ENCODE measurements at places on chromosomes 2 and 18.

DNA sequence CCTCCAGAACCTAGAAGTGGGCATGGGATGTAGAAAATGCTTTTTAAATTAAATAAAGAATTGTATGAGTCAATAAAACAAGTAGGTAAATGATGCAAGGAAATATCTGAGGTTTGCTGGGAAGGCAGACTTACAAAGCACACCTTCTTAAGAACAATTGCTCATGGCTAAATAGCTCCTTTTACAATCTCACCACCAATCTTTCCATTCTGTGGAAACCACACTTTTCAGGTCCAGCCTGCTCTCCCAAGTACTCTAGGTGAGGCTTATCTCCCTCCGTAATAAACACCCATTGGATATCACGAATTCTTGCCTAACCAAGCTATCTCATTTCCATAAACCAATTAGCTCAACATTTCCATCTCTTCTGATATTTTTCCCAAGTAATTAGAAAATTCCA lies 91.5 kb upstream of the SLC8A1 start:
- DNase-seq: no peak

- DNase-seq: peak; percentile 82
Measured at GRCh38 chr18:58781627-58782194, 83.0 kb upstream of the ZNF532 start.

GRCh38 chr2:220315098-220315823 lies 687.8 kb downstream of the SLC4A3 start:
- no peak for DNase-seq

DNA sequence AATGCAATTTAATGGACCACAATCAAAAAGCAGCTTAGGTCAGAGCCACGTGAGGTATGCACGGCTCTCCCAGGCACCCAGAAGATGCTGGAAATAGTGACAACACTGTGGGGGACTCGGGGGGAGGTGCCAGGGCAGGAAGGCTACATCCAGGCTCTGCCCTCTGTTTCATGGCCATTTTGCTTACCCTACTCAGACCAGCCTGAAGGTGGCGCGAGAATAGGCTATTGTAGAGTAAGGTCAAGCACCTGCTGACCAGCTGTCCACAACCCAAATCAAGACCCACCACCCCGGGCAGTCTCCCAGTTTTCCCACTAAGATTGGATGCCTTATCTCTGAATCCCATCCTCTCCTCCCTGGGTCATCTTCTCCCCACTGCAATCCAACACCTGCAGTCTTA lies 115.7 kb downstream of the VIT start:
- DNase-seq: no peak

- no peak for DNase-seq
Measured at GRCh38 chr2:67164771-67165522, 232.2 kb upstream of the ETAA1 start.

- no peak for DNase-seq
Measured at GRCh38 chr2:220276741-220277444, 649.5 kb downstream of the SLC4A3 start.

- DNase-seq: no peak
Measured at GRCh38 chr2:43438858-43439655, 156.8 kb downstream of the THADA start.

- DNase-seq: no peak
Measured at GRCh38 chr18:32770666-32771168, 2.1 kb downstream of the KLHL14 start.

GRCh38 chr18:11989966-11990380 lies 8.7 kb downstream of the IMPA2 start:
- DNase-seq: peak; percentile 16

DNA sequence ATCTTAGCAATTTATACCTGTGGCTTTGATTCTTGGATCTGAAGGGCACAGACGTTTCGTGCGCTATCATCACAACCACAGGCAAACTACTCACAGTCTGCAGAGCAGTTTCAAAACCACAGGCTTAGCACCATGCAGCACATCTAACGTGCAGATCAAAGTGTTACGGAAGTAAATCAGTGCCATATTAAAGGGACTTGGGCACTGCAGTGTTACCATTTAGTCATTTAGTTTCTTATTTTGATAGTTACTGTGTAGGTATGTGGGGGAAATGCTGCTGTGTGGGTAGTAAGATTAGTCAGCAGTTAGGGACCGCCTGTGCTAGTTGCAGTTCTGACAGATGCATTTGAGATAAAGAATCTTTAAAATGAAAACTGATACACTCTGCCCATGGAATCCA lies 384.0 kb downstream of the NBAS start:
- DNase-seq: no peak

- DNase-seq: no peak
Measured at GRCh38 chr2:159153463-159153862, 133.0 kb downstream of the WDSUB1 start.

DNA sequence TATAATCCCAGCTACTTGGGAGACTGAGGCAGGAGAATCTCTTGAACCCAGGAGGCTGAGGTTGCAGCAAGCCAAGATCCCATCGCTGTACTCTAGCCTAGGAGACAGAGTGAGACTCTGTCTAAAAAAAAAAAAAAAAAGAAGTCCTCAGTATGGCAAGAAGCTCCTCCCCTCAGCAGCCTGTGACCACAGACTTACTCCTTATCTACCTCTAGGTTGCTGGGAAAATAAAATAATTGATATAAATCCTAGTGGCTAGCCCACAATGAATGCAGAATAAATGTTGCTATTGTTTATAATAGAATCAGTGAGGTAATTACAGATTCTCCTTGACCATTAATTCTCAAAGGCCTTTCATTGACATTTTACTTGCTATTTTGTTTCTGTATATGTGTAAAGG lies 70.6 kb downstream of the IRS1 start:
- no peak for DNase-seq

- DNase-seq: no peak
Measured at GRCh38 chr2:204024503-204024902, 87.9 kb downstream of the ICOS start.

- DNase-seq: no peak
Measured at GRCh38 chr2:169328785-169329184, 33.5 kb downstream of the LRP2 start.

Measured in NCI-H1417 (cell line).